ENCODE measurements at places on chromosomes 5 and 9.

GRCh38 chr5:128169401-128170017, 85.9 kb downstream of the SLC12A2 start:
- DNase-seq: no peak

DNA sequence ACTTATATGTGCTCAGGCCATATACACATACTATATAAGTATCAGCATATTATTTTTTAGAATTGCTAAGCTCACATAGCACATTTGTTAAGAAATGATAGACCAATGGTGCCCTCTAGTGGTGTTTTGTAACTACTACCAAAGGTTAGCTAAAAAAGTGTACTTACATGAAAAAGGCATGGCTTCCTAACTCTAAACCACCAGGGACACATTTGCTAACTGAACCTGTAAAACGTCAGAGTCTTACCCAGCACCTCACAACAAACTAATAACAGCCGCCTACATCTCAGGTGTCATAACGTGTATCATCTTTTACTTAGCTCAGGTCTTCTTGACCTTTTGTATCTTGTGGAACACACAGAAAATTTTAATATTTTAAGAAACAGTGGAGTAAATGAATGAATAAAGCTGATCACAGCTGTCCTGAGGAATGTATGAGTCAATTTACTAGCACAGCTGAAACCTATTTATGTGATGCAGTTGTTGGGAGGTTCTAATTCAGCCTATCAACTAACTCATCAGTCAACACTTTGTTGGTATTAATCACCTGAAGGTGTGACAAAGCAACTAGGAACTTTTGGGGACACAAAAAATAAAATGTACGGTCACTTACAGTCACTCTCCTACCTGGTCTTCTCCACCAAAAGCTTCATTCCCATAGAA, 72.9 kb downstream of the BAAT start:
- DNase-seq: peak; percentile 84

- DNase-seq: no peak
Observed at GRCh38 chr9:112605518-112605917, 112.4 kb downstream of the INIP start.

- DNase-seq: no peak
Observed at GRCh38 chr9:106753155-106753671, 109.8 kb upstream of the ZNF462 start.

DNA sequence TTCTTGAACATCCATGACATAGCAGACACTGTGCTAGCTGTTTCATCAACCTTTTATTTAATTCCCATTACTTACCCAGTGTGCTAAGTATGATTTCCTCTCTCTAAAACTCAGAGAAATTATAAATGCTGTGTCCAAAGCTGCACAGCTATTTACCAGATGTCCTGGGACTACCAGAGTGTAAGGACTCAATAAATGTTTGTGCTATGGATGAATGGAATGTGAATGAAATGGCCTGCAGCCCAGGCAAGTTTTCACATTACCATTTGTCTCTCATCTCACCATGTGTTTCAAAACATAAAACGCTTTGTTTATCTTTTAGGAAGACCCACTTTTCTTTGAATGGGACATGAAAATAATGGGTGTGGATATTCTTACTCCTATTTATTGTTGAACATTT, 96.2 kb downstream of the ARHGEF28 start:
- no peak for DNase-seq

- DNase-seq: no peak
Observed at GRCh38 chr9:128161215-128161902, 1.3 kb downstream of the BBLN start.

DNA sequence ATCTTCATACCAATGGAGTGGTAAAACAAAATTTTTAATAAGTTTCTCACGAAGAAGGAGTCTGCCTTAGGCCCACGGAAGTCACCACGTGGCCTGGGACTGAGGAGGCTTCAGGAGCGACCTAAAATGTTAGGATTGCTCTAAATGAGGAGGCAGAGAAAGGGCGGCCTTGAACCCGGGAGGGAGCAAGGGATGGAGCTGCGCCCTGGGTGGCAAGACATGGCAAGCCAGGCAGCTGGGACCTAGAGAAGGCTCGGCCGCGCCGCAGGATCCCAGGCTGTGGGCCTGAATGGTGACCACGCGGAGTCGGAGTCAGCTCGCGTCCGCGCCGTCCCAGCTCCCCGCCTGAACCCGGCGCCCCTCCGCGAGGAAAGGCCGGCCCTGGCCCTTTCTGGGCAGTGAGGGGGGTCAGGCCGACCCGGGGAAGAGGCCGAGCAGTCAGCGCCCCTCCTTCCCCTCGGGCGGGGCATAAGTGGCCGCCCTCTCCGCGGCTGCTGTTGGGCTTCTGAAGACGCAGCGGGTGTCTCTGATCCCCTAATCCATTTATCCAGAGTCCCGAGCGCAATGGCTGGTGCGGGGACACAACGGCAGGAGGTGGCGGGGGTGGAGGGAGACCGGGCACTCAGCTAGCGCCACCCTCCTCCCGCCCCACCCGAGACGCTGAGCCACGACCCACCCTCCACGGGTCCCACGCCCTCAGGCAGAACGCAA, 10.6 kb downstream of the IRX1 start:
- no peak for DNase-seq

GRCh38 chr9:9614607-9615006, 998.2 kb downstream of the PTPRD start:
- DNase-seq: no peak

GRCh38 chr5:68331192-68332079, 115.9 kb downstream of the PIK3R1 start:
- no peak for DNase-seq

DNA sequence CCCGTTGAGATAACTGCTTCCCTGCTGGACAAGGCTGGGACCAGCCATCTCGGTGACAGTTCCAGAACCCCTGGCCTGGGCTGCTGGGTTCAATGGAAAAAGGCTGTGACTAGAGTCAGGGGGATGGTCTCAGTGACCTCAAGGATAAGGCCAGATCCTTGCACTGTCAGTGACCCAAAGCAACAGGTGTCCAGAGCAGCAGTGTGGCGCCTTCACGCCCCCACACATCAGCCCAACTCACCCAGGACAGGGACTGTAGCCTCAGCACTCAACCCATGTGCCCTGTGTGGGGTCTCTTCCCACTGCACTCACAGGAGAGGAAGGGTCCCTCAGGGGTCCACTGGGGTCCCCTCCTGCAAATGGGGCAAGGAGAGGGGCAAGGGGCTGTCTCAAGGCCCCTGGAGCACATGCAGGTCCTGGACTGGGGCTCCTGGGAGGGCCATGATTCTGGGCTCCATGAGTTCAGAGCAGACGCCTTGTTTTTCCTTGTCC, 698 bp upstream of the LCN2 start:
- no peak for DNase-seq

- DNase-seq: no peak
Observed at GRCh38 chr5:179648410-179648809, 24.9 kb upstream of the HNRNPH1 start.

DNA sequence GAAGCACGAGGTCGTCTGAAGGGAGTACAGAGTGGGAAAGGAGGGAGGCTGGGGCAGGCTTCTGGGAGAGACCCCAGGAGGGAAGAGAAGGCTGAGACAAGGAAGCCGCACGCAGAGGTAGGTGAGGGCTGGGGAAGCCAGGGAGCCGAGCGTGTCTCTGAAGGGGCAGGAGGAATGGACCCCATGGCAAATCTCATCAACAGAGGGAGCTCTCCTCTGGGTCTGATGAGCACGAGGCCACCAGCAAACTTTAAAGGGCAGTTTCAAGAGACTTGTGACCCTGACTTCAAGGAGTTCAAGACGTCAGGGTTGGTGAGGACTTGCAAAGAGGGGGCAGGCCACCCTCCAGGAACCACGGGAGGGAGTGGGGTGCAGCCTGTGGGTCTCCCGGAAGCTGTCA, 326.2 kb upstream of the IRX2 start:
- DNase-seq: no peak

GRCh38 chr5:170590566-170590965, 86.7 kb downstream of the KCNIP1 start:
- no peak for DNase-seq

DNA sequence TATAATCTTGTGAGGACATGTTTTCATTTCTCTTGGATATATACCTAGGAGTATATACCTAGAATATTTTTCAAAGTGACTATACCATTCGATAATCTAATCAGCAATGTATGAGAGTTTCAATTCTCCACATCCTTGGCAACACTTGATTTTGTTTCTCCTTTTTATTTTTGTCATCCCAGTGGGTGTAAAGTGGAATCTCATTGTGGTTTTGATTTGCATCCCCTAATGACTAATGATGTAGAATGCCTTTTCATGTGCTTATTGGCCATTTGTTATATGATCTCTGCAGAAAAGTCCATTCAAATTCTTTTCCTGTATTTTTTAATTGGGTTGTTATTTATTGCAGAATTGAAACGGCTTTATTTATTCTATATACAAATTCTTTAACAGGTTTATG, 15.2 kb downstream of the ZCCHC9 start:
- DNase-seq: no peak

- peak; percentile 63 for DNase-seq
Observed at GRCh38 chr5:53333160-53333559, 147.3 kb upstream of the FST start.

DNA sequence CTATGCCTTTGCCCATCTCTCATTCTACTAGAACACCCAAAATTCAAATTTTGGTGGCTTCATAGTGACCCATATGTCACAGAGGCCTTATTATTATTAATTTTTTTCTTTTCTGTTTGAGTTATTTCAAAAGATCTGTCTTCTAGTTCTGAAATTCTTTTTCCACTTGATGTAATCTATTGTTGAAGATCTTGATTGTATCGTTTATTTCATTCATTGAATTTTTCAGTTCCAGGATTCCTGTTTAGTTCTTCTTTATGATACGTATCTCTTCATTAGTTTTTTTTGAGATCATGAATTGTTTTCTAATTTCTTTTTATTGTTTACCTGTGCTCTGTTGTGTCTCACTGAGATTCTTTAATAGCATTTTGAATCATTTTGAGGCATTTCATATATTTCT, 24.6 kb upstream of the APBA1 start:
- DNase-seq: no peak

DNA sequence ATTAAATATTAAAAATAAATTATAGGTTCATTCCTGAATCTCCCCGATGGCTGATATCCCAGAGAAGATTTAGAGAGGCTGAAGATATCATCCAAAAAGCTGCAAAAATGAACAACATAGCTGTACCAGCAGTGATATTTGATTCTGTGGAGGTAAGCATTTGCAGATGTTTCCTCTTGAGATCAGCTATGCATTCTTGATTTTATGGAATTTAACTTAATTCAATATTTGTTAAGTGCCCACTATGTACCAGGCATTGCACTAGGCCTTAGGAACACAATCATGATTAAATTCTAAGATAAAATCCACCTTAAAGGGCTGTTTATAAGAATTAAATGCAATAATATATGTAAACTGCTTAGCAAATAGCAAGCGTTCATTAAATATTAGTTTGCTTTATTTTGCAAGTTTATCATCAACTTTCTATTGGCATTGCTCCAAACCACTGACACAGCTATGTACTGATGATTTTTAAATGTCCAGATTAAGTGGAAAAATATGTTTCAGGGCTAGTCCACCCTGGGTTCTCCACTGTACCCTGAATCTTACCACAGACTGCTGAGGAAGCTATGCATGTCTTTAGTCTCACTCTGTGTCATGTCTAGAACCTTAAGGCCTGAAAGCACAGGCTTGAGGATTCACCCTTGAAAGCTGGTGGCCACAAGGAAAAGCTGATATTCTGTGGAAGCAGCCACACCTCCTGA, 33.2 kb downstream of the SLC22A4 start:
- DNase-seq: no peak

- DNase-seq: no peak
Observed at GRCh38 chr5:43840424-43841125, 237.6 kb downstream of the NNT start.

- DNase-seq: no peak
Observed at GRCh38 chr5:150244209-150244608, 45.4 kb downstream of the CAMK2A start.

GRCh38 chr5:35003018-35003957, 44.5 kb downstream of the AGXT2 start:
- peak; percentile 85 for DNase-seq

DNA sequence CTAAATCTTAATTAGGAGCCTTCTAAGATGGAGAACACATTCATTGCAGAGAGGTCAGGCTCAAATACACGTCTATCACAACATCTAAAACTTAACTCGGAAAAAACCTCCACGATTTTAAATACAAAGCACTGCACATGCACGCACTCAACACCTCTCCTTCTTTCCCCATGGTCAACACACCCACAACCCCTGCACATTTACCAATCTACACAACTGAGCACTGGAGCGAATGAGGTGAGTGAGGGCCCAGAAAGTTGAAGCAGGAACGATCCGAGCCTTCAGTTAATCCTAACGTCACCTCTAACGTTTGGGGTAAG, 278 bp upstream of the NIPSNAP3A start:
- DNase-seq: no peak

- no peak for DNase-seq
Observed at GRCh38 chr5:135695656-135696313, 117.0 kb upstream of the CXCL14 start.

- DNase-seq: no peak
Observed at GRCh38 chr9:76567086-76567485, 108.1 kb downstream of the GCNT1 start.

DNA sequence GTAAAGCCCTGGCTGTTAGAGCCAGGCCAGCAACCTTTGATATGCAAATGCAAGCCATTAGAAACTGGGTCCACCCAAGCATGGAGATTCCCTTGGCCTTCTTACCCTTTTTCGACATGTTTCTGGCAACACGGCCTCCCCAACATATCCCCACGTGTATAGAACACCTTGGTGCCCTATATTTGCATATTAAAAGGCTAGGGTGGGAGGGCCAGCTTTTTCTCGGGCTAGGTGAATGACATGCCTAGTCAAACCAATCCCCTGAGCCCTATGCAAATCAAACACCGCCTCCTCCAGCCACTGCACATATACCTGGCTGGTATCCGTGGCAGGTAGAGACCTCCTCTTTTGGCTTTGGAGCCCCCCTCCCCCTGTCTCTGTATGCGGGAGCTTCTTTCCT, 55.6 kb upstream of the ZFR start:
- DNase-seq: no peak

- DNase-seq: no peak
Observed at GRCh38 chr5:76669245-76669644, 46.0 kb upstream of the F2RL2 start.

DNA sequence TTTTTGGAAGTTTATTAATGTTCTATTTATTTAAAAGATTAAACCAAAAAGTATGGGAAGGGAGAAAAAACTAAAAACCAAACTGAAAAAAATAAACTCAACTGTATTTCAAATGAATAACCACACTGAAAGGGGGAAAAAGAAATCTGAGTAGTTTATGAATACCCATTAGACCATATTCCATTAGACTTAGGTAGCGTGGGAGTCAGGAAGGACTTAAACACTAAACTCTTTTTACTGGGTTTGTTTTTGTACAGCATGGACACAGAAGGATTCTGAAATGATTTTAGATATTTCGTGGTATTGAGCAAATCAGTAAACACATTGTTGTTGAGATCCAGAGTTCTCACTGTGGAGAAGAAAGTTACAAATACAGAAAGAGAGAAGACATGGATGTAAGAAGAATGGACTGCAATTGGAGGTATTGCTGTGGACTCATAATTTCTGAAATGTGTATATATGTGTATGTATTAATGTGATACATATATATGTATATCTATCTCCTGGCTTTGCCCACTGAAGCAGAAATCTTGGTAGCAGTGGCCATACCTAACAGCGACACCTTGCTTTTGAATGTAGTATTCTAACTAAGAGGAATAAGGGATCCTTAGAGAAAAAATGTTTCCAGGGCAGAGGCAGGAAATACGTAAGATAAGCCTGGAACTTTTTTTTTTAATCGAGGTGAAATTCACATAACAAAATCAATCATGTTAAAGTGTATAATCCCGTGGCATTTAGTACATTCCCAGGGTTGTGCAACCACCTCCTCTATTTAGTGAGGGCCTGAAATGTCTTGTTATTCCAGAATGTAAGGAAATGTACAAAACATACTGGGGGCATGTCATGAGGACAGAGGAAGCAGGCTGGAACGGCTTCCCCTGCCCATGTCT, 228.8 kb downstream of the SMARCA2 start:
- DNase-seq: no peak
